ENCODE measurements at places on chromosomes 16 and 17.

DNA sequence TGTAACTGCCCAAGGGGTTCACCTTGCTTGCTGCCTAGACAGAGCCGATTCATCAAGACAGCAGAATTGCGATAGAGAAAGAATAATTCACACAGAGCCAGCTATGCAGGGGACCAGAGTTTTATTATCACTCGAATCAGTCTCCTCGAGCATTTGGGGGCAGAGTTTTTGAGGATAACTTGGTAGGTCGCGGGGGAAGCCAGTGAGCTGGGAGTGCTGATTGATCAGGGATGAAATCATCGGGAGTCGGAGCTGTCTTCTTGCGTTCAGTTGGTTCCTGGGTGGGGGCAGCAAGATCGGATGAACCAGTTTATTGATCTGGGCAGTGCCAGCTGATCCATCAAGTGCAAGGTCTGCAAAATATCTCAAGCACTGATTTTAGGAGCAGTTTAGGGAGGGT, 9.1 kb downstream of the ITGAM start:
- DNase-seq = no peak

DNA sequence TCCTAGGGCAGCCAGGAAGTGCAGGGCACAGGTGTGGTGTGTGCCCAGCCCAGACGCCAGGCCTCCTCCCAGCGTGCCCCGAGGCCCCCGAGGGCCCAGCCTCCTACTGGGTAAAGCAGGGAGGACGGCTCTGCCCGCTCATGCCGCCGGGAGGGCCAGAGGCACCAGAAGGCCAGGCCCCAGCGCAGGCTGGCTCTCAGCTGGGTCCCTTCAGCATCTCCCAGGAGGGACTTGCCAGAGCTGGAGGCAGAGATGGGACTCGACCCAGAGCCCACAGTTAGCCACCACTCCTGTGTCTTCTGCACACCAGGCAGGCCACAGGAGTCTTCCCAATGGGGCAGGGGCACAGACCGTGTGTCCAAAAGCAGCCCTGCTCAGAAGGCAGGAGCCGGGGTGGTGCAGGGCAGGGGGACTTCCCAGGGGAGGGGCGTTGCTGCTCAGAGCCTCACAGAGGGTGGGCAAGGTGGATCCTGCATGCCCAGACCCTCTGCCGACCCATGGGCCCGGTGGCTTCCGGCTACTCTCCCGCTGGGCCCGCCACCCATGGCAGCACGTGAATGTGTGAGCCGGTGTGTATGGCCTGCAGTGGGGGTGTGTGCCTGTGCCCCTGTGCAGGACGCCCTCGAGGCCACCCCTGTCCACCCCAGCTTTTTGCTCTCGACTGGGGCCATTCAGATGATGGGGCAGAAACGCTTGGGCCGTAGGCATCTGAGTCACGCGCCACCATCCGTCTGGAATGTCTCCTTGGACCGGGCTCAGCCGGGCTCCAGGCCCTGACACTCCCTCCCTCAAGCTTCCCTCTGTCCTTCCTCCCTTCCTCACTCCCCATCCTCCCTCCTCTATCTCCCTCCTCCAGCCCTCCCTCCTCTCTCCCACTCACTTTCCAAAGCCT, 5.7 kb upstream of the ZNF469 start:
- no peak for DNase-seq

- peak; percentile 51 for DNase-seq
Measured at GRCh38 chr16:15593235-15593634, 49.7 kb downstream of the MARF1 start.

GRCh38 chr16:86355951-86356350, 154.4 kb upstream of the FOXF1 start:
- DNase-seq = no peak

DNA sequence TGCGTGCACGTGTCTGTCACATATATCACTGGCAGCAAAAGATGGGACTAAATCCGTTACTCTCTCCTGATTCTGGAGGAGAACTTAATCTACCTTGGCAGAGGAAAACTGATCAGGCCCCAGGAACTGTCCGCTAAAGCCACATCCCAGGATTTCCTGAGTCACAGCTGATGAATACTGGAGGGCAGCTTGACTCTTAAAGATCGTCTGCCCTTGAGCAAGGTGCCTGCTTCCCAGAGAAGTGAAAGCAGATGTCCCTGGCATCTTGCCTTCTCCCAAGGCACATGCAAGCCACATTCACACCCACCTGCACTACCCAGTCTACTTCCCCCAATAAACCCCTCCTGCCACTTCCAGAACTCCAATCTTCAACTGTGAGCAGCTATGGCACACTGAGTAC, 99.8 kb downstream of the CPPED1 start:
- no peak for DNase-seq

DNA sequence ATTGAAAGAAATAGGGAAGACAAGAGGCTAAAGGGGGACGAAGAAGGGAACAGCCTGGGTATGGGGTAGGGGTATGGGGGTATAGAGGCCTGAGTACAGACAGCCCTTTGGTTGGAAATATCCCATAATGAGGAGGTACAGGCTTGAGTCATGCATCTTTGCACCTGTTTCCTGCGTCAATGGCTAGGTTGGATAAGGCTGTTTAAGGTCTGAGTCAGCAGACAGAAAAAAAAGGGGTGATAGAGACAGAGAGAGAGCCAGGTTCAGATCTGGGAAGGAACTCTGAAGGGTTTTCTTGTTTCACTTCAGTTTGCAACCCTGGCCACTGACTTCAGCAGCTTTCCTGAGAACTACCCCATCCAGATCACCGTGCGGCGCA, 8.5 kb downstream of the FNDC8 start:
- no peak for DNase-seq

DNA sequence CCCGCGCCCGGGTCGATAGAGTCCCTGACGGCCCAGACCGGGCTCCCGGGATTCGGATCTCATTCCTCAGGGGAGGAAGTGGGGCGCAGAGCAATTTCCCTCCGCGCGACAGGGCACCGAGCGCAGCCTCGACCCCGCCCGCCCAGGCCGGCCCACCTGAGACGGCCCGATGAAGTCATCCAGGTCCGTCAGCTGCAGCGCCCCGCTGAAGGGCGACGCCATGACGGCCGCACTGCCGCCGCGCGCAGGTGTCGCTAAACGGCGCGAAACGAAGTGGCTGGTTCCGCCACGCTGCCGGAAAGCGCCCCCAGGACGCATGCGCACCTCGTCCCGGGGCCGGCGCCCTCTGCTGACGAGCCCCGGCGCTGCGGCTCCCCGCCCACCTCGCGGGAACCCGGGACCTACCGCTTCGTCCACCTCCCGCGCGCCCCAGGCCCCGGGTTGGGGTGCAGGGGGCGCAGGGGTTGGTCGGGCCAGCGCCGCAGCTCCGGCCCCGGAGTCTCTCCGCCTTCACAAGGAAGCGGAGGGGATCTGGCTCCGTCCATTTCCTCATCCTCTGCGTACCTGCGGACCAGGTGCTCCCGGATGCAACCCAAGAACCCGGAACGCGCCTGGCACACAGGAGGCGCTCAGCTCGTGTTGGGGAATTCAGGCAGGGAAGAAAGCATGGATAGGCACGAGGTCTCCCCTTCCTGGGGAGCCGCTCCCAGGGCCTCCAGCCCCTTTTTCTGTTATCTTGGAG, at the start of gene CIAO3:
CIAO3 (minus strand) TSS at position 234 of the 742 bp plus-strand sequence; CDS start at position 222, 12 bp downstream.
- DNase-seq = peak; percentile 85

DNA sequence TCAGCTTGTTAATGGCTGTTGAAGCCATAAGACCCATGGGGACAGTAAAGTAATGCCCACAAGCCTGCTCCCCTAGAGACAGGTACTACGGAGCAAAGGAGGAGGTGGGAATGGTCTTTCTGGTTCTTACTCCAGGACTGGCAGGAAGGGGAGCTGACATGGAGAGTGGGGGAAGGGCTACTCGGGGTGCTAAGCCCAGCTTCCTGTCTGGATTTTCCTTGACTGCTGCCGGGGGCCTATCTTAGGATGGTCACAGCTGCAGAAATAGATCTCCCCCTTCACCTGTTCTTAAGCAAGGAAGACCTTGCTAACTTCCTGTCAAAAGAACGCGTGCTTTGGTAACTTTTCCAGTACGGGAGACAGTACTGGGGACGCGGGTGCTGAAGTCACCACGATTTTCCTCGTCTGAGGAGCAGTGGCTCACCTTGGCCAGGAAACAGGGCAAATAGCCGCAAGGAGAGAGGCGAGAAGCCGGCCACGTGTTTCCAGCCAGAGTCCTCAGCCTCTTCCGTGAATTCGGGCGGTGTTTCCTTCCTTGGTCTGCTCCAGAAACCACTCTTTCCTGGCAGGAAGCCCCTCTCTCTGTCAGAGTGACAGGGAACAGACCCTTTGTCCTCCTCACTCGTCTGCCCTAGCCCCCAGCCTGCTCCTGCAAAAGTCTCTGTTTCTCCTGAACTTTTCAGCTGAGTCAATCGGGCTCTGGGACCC, 656 bp upstream of the PRR29 start:
- no peak for DNase-seq

DNA sequence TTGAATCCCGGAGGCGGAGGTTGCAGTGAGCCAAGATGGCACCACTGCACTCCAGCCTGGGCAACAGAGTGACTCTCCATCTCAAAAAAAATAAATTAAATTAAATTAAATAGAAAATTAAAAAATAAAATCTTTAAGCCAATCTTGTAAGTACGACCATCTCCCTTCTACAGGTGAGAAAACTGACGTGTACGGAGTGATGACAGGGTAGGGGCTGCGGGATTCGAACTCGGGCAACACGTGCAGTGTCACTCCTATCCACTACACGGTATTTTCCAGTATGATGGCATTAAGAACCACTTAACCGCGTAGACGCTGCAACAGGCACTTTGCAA, 762 bp downstream of the WDR59 start:
- DNase-seq = no peak

DNA sequence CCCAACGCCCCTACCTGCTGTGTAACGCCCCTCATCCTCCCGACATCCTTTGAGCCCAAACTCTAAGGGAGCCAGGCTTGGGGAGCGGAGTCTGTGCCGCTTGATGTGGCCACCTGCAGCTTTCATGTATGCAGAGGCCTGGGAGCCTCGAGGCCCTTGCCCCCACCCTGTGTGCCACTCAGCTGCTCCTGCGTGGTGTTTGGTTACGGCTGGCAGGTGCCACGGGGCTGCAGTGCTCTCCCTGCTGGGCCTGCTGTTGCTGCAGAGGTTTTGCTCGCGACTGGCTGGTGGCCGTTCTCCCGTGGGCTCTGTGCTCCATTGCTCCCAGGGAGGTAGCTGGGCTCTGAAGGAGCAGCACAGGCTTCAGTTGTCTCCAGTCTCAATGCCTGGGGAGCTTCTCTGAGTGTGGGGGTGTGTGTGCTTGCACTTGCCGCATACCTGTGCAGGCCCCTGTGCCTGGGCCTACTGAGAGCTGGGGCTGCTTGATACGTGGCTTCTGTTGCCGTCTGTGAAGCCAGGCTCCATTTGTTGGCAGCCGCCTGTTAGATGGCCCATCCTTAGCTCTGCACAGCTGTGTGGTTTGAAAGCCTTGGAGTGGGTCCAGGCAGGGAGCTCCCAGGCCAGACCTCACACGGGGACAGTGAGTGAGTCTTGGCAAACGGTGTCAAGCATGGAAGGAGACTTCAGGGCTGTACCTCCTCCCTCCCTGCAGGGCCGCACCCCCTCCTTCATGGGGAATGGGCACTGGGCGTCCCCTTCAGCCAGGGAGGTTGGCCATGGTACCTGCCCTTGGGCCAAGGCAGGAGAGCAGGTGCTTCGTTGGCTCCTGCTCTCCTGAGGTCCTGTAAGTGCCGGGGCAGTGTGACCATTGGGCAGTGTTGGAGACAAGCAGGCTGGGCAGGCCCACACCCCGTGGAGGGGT, 47.2 kb downstream of the PDPK1 start:
- no peak for DNase-seq

- no peak for DNase-seq
Measured at GRCh38 chr17:46063241-46063640, 64.2 kb downstream of the STH start.

DNA sequence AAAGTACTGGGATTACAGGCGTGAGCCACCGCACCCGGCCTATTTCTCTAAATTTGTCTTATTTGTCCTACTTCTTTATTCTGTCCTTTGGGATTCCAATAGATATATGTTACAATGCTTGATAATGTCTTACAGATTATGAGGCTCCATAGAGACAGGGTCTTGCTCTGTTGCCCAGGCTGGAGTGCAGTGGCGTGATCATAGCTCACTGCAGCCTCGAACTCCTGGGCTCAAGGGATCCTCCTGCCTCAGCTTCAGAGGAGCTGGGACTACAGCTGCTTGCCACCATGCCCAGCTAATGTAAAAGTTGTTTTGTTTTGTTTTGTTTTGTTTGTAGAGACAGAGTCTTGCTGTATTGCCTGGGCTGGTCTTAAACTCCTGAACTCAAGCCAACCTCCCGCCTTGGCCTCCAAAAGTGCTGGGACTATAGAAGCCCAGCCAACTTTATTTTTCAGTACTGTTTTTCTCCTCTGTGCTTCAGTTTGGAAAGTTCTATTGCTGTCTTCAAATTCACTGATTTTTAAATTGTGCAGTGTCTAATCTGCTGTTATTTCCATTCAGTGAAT, 10.3 kb downstream of the ANKRD13B start:
- no peak for DNase-seq

DNA sequence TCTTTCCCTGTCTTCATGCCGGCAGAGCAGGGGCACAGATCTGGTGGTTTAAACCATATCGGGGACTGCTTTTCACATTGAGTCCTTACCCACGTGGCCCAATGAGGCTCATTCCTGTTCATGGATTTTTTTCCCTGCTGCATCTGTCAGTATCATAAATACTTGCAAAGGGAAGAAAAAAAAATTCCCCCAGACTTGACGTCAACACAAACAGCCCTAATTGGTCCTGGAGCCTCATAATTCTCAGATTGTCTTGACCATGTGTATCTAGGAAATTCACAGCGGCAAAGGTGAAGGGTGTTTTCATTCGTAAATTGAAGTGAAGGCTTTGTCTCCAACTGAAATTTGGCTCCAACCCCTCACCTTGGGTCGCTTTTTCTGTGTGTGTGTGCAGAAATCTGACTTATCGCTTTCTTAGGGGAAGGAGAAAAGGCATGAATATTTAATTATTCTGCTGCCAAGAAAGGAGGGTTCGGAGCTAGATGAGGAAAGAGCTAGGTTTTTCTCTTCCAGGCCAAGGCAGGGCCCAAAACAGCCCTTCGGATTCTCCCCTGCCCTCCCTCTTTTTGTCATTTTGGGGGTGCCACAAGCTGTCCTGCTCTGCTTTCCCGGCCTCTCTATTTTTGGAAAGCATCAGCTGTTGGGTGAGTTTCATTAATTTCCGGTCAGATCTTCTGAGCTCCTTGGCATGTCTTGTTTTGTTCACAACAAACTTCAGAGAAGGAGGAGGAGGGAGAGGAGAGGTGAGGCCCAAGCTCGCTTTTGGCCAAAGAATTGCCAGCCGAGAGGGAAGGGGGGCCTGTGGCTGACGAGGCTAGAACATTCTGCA, 17.8 kb upstream of the CIBAR2 start:
- no peak for DNase-seq

DNA sequence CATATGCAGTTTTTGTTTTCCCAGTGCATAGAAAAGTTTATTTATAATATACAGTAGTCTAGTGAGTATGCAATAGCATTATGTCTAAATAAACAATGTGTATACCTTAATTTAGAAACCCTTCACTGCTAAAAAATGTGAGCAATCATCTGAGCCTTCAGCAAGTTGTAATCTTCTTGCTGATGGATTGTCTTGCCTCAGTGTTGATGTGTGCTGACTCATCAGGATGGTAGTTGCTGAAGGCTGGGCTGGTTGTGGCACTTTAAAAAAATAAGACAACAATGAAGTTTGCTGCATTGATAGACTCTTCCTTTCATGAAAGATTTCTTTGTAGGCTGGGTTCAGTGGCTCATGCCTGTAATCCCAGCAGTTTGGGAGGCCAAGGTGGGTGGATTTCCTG, 13.9 kb upstream of the CAPNS2 start:
- DNase-seq = no peak
